Sigmoid colon (tissue), 7 donors: ENCODE measurements at places on chromosomes 6 and 20.
A peak's percentile ranks its signal among the peaks of the same experiment; 100 is the strongest.

DNA sequence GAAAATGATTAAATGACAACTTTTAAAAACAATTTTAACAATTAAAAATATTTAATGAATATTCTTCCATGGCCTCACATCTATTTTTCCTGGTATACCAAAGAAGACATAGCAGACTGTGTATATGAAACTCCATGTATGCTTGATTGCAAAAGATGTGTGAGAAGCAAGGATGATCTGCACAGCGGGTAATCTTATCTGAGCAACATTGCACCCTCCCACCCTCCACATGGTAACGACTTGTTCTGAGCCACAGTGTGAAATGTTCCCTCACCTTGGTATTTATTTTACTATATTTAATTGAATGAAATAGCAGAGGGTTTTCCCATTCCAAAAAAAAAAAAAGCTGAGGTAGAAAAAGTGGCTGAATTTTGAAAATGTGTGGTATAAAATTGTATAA, 204.4 kb downstream of the SYNE1 start:
- no peak for DNase-seq

GRCh38 chr6:24599179-24599578, 46.8 kb downstream of the KIAA0319 start:
- no peak for DNase-seq

- DNase-seq, result no peak
Observed at GRCh38 chr20:52963131-52963530, 9.0 kb upstream of the TSHZ2 start.

DNA sequence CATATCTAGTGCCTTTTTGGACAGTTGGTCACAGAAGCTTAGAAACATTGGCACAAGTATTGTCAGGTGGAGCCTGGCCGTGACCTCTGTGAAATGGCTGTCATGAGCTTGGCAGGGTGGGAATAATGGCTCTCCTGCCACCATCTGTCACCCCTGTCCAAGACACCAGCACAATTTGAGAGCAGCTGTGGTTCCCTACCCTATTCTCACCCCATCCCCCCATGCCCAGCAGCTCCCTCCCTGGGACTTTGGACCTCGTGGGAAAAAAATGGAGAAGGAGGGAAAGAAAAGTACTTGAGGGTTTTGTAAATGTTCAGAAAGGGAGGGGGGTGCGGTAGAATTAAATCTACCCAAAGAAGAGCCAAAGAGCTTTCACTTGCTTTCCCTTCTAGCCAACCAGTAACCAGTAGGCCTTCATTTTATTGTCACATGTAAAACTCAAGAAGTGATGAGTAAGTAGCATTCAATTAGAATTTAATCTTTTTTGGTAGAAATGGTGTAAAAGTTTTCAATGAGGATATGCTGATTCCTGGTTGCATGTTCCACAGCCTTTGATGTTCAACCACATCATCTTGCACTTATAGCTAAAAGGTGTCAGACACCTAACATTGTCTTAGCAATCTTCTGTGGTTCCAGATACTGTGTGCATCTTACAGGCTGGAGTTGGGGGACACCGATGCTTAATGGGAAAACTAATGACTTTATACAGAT, 263.5 kb upstream of the TAB2 start:
- no peak for DNase-seq

DNA sequence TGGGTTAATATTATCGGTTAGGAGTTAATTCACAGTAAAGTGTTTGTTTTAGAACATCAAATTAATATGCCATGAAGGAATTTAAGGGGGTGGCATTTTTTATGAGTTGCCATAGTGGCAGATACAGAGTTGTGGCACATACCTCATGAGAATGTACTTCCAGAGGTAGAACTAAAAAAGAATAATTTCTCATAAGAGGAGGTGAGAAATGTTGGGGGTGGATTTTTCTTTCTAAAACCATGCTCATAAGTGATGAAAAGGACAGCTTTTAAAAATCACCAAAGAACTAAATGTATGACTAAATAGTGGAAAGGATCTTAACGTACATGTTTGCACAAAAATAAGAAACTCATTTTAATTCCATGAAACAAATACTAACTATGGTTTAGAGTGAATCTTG, 58.7 kb downstream of the SHLD1 start:
- no peak for DNase-seq

- DNase-seq, result peak; percentile 71
Observed at GRCh38 chr20:380763-381580, 412 bp downstream of the TRIB3 start.

- no peak for DNase-seq
Observed at GRCh38 chr6:84408028-84408427, 180.6 kb upstream of the CEP162 start.

GRCh38 chr6:35969646-35970045, 48.7 kb upstream of the SRPK1 start:
- no peak for DNase-seq

DNA sequence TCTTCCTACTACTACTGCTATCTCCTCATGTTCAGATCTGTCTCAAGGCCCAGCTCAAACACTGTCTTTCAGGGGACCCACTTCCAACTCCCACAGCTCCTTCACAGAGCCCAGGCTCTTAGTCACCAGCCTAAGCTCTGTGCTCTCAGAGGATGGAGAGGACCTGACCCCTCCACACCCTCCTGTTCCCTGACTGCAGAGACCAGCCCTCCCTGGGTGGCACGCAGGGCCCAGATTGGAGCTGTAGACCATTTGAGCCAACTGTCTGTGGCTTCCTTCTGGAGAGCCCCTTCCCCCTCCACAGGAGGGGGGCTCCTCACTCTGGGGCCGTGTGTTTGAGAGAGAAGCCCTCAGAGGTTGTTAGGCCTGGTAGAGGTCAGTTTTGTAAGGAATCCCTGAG, 9.8 kb downstream of the SNPH start:
- DNase-seq, result no peak

GRCh38 chr6:35223396-35223795, 9.6 kb downstream of the SCUBE3 start:
- no peak for DNase-seq

DNA sequence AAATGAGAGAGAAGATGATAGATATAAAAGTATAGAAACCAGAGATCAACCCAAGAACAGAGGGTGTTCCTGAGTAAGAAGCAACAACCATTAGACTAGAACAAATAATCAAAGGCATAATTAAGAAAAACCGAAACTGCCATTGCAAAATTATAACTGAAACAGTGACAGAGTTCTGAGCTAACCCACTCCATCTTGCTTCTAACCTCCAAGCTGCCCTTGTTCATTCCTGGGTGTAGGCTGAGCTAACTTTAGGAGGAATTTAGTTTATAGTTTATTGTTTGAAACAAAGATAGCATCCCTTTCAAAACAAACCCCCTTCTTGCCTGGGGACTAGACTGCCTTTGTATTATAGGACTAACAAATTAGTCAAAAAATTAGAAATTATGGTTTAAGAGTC, 56.1 kb upstream of the PRND start:
- no peak for DNase-seq

- DNase-seq, result no peak
Observed at GRCh38 chr6:144327081-144327480, 41.9 kb downstream of the UTRN start.

- DNase-seq, result peak; percentile 50
Observed at GRCh38 chr20:24985802-24986201, 6.7 kb downstream of the APMAP start.

DNA sequence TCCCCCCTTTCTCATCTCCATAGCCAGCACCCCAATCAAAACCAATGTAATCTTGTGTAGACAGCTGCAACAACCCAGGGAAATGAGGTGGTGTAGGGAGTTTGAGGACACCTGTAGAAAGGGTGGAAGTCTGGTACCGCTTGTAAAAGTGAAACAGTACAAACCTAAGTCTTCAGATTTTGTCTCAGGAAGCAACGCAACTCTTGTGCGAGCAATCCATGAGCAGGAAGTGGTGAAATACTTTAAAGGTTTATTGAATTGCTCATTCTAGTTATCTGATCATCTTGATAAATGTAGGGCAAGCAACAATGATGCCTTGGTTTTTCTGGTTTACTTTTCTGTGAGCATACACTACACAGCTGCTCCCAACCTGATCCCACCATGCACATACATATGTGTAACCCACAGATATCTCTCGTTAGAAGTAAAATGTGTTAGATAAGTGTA, 71.1 kb upstream of the THEMIS start:
- no peak for DNase-seq

DNA sequence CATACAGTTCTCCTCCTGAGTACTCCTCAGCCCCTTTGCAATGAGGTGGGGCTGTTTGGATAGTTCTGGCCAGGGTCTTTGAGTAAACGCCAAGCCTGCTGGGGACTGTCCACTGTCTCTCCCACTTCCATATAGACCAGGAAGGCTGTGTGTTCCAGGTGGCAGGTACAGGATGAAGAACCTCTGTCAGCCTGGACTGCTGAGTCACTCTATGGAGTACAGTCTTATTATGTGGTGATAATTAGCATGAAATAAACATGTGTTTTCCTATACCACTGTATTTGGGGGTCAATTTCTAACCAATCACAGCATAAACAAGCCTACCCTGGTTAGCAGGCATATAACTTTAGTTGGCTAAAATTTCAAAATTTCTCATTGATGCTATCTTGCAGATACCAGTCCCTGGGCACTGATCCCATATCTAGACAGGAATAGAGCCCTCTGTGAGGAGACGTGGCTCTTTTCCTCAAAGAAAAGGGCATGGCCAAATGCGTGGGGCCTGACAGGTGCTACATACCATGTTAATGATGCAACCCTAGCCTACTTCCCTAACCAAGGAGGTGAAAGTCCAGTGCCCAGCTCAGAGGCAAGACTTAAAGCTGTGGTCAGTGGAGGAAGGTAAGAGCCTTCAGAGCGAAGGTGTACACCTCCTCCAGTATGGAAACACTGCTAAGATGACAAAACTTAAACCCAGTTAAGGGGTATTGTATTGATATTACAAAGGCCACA, 4.5 kb upstream of the ALDH8A1 start:
- no peak for DNase-seq

GRCh38 chr6:21393441-21394165, 199.9 kb upstream of the SOX4 start:
- no peak for DNase-seq

GRCh38 chr6:33631971-33632557, 10.9 kb downstream of the ITPR3 start:
- DNase-seq, result no peak

DNA sequence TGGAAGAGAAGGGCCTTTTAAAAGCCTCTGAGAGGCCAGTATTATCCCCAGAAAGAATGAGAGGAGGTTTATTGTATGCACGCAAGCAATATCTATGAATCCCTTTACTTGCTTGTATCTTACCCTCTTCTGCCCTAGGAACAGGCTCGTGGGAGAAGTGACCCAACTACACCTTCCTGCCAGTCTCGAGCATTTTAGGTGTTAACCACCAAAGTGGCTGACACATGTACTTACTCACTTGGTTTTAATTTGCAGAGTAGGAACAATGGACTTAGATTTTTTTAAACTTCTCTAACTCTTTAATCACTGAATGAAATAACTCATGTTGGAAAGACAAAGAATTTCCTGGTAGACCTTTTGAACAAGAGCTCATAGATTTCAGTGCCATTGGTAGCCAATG, 296.9 kb downstream of the PLCB1 start:
- DNase-seq, result no peak

- DNase-seq, result no peak
Observed at GRCh38 chr6:52994839-52995088, 320 bp downstream of the GSTA4 start.

DNA sequence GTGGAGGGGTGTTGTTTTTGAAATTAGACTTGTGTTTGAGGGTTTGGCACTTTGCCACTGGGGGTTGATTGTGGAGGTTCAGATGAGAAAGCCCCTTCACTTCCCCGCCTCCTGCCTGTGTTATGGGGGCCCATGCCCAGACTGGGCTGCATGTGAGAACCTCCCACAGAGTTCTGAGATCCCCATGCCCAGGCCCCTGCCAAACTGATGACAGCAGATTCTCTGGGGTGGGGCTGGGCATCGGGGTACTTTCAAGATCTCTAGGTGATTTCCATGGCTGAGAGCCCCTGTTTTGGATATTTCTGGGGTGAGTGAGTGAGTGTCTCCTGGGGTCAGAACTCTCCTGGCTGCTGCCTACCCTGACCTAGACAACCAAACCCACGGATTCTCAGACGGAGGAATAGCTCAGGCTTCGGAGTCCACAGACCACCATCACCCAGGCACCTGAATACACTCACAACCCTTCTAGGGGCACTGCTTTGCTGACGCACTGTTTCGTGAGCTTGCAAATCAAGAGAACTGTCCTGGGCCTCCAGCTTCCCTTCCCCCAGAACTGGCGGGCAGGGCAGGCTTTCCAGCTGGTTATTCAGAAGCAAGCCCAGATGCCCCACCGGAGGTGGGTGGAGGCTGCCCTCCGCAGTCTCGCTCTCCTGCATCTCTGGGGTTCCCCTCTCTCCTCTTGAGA, 6.3 kb downstream of the BCAS1 start:
- DNase-seq, result no peak

DNA sequence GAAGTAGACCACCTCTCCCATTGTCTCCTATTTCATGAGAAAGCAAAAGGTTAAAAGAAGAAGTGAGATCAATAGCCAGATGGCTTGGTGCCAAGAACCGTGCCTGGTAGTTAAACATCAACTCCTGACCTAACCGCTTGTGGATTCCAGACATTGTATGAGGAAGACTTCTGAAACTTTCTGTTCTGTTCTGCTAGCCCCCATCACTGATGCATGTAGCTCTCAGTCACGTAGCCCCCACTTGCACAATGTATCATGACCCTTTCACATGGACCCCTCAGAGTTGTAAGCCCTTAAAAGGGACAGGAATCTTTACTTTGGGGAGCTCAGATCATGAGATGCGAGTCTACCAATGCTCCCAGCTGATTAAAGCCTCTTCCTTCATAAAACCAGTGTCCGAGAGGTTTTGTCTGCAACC, 301.2 kb downstream of the RNGTT start:
- DNase-seq, result no peak

DNA sequence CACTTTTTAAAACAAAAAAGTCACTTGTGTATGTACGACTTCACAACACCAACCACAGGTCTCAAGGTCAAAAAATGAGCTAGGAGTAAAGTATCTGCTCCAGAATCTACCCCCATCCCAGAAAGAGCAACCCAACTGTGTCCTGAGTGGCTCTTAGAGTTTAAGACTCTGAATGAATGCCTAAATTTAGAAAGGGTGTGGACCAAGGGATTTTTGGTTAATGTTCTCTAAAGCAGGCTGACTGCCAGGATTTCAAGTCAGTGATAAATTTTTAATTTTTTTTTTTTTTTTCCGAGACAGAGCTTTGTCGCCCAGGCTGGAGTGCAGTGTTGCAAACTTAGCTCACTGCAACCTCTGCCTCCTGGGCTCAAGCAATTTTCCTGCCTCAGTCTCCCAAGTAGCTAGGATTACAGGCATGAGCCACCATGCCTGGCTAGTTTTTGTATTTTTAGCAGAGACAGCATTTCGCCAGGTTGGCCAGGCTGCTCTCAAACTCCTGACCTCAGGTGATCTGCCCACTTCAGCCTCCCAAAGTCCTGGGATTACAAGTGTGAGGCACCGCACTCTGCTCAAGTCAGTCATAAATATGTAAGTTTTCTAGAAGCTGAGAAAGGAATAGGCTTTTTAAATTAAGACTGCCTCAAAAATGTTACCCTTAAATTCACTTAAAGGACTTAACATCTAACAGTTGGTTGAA, 20.2 kb downstream of the STAU1 start:
- no peak for DNase-seq
